BE2C (cell line): ENCODE measurements at places on chromosomes 12 and 14.
A peak's percentile ranks its signal among the peaks of the same experiment; 100 is the strongest.

GRCh38 chr12:114684098-114684869 lies at the start of gene TBX3:
TSS of gene TBX3 (minus strand) at chr12:114684175. CDS start at chr12:114683200, 975 bp downstream.
- peak; percentile 96 for DNase-seq

GRCh38 chr12:67669217-67669933 lies 20.8 kb downstream of the DYRK2 start:
- DNase-seq: no peak

- DNase-seq: no peak
Observed at GRCh38 chr14:82387699-82388098, 854.0 kb upstream of the SEL1L start.

DNA sequence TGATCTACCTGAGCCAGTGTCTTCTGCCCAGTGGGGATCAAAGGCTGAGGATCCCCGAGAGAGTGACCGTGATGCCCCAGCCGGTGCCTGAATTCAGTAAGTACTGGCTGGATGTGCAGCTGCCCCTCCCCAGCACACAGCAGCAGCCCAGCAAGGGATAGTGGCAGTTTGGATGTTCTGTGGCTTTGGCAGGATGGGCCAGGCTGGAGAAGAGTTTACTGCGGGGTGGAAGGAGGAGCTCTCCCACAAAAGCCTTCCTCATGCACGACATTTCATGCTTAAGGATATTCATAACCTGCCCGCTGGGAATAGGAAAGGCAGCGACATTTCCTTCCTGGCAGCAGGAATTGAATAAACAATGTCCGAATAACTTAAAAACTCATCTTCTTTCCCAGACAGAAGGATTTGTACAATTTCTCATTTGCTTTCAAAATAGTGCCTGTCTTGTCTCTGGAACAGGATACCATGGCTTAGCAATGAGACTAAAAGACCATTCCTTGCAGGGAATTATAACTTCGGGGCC lies 135.6 kb upstream of the PRMT8 start:
- no peak for DNase-seq

- no peak for DNase-seq
Observed at GRCh38 chr12:111429828-111430432, 24.2 kb downstream of the SH2B3 start.

DNA sequence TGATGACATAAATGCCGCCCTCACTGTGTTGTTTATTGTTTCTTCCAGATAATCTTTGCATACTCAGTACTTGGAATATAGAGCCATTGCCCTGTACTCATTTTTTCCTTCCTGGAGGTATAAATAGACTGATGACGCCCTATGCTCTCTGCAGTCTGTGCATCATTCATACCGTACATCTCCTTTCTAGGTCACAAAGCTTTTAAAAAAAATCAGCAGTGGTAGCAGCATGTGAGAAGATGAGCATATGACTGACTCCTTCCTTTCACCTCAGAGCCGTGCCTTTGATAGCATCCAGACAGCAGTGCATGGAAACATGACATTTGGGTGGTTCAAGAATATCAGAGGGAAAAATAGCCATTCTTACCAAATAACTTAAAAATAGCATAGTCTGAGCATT lies 77.3 kb downstream of the PDE3A start:
- DNase-seq: no peak

DNA sequence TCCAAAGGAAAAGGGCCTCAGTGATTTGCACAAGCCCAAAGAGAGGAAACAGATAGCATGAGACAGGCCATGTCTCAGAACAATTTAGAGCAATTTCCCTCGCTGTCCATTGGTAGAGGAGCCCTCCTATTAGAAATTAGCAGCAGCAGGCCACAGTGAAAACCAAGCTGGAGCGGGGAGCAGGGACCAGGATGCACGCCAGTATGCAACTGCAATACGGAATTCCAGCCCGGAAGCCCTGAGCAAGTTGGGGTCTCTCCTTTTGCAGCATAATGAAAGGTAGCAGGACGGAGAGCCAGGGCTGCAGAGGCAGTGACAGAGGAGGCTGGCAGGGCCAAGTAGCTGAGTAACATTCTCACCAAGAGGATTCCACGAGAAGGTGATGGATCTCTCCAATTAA lies 84.9 kb upstream of the CLMN start:
- DNase-seq: no peak

- DNase-seq: peak; percentile 44
Observed at GRCh38 chr14:24298892-24299254, 707 bp downstream of the DHRS1 start.

- no peak for DNase-seq
Observed at GRCh38 chr12:15000575-15000974, 27.7 kb downstream of the PDE6H start.

DNA sequence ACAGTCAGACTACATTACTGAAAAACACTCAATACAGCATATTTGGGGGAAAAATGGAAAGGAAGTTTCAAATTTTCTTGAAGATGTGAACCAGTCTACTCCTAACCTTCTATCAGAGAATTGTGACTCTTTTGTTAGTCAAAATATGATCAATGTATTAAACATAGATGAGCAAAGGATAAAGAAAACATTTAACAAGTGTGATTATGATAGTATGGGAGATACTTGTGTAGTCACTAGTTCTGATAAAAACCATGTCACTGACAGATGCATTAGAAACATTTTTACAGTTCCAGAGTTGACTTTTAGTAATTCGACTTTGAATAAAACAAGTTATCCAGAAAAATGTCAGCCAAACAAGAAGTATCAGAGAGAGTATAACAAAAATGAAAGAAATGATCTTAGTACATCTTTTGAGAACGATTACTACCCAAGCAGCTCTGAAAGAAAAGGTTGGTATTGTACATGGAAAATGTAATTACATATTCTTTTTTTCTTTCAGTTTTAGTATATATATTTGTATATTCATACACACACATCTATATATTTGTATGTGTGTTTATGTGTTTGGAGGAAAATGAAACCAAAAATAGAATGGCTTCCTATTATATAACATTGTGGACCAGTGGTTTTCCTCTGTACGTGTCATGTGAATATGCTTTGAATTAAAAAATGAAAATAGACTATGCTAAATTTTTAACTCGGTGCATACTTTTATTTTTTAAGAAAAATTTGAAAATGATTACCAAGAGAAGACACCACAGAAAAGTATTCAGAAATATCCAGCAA lies 63.3 kb upstream of the ABCD2 start:
- no peak for DNase-seq

GRCh38 chr12:57611827-57612710 lies 834 bp downstream of the ARHGEF25 start:
- DNase-seq: no peak

- DNase-seq: peak; percentile 61
Observed at GRCh38 chr14:69107407-69108003, 45.4 kb downstream of the DCAF5 start.

- DNase-seq: peak; percentile 80
Observed at GRCh38 chr12:69284131-69284530, 44.8 kb downstream of the CPSF6 start.

DNA sequence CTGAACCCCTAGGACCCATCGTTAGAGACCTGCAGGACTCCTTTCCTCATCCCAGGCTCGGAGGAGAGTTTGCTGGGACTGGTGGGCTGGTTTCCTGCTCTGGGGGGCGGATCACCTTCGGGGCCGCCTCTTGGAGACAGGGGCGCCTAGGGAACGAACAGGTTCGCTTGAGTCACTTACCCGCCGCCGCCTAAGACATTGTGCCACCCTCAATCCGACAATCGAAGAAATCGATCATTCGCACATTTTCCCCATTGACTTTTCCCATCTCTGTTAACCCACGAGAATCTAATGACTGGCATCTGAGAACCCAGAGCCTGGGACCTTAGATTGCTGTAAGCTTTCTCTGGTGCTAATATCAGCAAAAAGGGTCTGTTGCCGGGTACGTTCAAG lies 322 bp downstream of the SLC39A9 start:
- DNase-seq: no peak

- DNase-seq: no peak
Observed at GRCh38 chr14:24066496-24067132, 4.7 kb upstream of the CPNE6 start.

- no peak for DNase-seq
Observed at GRCh38 chr14:54548491-54548890, 18.4 kb upstream of the SAMD4A start.

DNA sequence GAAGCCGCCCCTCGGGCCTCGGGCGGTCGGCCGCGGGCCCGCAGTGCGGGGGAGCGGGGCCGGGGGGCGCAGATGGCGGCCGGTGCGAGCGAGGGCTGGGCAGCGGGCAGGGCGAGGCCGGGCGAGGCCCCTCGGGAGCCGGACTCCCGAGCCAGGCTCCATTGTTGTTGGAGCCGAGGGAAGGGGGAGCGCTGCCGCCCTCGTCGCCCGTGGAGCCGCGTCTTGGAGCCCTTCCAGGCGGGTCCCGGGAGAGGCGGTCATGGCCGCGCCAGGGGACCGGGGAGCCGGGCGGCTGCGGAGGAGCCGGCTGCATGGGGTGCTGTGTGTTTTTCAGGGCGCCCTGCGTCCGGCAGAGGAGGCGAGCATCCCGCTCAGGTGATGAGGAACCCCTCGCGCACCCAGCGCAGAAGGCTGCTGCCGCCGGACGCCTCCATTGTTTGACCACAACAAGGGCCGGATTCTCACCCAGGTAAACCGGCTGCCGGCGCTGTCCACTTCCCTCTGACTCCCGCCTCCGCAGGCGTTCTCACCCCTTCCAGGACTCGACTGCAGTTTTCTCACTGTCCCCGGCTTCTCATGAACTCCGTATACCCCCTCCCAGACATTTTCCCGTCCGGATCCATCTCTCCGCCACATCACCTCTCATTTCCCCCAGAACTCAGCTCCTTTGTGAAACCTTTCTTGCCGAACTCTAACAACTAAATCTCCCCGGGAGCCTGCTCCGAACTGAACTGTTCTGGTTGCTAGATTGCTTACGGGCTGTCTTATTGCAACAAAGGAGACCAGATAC lies 732 bp downstream of the ZNF664 start:
- peak; percentile 51 for DNase-seq

DNA sequence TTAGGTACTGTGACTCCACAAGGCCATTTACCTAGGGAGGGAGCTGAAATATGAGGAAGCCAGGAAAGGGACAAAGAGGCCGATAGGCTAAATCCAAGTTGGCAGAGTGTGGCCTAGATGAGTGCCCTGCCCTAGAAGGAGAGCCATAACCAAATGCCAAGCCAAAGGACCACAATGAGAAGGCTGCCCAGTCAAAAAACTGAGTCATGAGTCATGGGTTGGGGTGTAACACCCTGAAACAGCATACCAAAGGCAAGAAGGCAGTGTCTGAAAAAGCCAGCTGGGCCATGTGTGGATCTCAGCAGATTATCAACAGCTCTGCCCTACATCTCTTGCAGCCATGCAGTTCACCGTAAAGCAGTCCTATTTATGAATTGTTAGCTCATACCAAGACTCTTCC lies 171.7 kb downstream of the PHLDA1 start:
- DNase-seq: no peak

DNA sequence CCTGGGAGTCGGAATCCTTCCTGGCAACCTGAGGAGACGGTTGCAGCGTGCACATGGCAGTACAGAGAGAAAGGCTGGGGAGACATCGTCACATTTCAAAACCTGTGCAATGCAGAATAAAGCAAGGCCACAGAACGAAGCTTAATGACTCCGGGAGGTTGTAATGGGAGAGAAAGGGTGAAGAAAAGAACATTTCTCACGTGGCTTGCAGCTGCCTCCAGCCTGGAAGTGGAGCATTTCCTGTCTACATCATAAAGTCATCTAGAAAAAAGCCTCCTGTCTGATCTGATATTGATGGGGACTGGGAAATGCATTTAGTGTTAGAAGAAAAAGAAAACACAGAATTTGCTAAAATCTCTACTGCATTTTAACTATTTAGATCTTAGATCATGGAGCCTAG lies 209.3 kb downstream of the TMEM132C start:
- DNase-seq: no peak

- DNase-seq: no peak
Observed at GRCh38 chr12:22828066-22828465, 203.1 kb downstream of the ETNK1 start.

GRCh38 chr12:94260717-94261116 lies 112.3 kb downstream of the PLXNC1 start:
- DNase-seq: no peak

DNA sequence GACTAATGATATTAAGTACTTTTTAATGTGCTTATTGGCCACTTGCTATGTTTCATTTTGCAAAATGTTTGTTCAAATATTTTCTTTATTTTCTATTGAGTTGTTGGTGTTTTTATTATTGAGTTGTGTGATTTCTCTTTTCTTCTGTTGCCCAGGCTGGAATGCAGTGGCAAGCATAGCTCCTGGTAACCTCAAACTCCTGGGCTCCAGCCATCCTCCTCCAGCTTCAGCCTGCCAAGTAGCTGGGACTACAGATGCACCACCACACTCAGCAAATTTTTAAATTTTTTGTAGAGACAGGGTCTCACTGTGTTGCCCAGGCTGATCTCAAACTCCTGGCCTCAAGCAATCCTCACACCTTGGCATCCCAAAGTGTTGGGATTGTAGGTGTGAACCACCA lies 199.2 kb downstream of the NOVA1 start:
- DNase-seq: no peak

GRCh38 chr12:5203274-5203673 lies 159.6 kb downstream of the KCNA5 start:
- no peak for DNase-seq

DNA sequence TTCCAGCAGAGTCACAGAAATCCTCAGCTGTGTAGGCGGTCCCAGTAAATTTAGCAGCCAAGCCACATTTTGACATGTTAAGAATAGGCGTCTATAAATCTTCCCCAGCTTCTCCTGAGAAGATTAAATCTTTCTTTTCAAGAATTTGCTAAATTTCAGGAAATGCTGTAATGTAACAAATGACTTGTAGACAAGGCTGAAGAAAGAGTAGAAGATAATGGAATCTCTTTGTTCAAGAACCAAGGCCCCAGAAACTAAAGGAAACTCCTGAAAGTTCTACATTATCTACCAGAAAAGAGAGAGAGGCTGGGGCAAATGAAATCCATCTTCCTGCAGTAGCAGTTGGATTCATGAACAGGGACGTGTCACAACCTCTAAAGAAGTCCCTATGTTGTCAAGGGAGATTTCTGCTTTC lies 760.3 kb downstream of the NOVA1 start:
- no peak for DNase-seq

DNA sequence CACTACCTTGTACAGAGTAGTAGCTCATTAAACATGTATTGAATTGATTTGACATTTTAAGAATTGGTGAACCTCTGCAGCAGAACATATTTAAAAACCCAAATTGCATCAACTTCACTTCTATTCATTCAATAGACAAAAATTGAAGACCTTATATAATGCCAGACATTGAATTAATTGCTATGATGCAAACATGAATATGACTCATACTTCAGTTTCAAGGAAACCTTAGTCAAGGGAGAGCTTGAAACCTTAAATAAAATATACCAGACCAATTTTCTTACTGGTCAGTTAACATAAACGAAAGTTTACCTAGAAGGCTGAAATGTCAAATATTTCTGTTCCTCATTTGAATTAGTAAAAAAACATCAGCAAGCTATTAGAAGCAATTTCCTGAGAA lies 5.0 kb upstream of the MGAT4C start:
- no peak for DNase-seq

- DNase-seq: no peak
Observed at GRCh38 chr14:51614707-51615106, 37.0 kb upstream of the FRMD6 start.
